Activated CD4-positive, CD25-positive, alpha-beta regulatory T cell (primary cell): ENCODE measurements at places on chromosomes 3 and 15.

DNA sequence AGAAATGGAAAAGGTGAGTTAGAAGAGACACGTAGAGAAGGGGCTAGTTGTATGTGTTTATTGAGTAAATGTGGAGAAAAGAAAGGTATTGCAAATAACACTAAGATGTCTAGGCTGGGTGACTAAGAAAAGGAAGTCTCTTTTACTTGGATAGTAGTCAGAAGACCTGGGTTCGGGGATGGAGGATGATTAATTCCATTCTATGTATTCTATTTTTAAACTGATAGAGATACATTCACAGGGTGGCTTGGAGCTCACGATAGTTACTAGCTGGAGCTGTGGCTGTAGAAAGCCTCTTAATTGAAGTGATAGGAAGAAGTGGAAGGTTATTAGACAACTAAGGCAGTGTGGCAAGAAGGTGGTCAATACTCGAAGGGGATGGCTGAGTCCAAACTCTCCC, 65.9 kb upstream of the TNIK start:
- DNase-seq: no peak

DNA sequence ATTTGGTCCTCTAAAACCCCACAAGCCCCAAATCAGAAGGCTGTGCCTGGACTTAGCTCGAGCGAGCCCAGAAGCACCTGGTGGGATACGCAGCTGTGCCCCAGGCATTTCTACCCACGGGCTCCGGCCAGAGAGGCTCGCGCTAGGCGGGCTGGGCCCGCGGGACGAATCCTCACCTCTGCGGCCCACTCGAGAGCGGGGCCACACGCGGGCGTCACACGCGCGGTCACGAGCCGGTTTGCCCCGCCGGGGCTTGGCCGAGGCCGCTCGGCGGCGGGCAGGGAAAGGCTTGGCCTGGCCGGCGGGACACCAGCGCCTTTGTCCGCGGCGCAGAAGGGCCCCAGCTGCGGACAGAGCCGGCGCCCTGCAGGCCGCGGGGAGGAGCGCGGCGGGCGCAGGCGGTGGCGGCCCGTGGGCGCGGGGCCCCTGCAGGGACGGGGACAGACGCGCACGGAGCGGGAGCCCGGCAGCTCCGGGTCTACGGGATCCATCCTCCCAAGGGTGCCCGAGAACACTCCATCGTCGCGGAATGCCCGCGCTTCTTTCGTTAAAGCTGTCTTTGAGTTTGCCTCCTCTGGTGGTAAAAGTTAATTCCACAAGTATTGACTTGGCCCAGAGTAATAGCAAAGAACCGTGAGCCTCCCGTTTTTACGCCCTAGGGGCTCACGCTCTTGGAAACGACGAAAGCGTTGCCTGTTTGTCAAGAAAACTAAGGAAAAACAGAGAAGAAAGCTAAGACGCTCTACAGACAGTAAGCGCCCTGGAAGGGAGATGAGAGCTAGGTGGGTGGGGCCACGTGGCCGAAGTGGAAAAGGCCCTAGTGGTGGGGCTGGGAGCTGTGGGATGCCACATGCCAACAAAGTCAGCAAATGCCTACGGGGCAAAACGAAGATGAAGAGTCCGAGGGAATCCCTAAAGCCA, 26.4 kb downstream of the TYRO3 start:
- DNase-seq: peak; percentile 6

DNA sequence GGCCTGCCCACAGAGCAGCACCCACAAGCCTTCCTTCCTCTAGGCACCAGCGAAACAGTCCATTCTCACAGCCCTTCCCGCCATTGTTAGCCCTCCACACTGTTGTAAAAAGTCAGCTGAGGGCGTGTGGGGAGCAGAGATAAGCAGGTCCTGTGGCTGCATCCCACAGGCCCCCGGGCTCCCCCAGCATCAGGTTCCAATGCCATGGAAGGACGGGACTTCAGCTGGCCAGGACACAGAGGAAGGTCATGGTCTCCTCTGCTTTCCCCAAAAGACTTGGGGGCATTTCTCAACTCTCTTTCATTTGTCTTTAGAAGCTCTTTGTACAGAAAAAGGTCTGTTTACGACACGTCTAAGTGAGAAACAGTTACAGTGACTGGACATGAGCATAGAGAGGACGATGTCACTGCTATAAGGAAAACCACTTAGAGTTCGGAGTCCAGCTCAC, 85.2 kb upstream of the HERC1 start:
- no peak for DNase-seq

DNA sequence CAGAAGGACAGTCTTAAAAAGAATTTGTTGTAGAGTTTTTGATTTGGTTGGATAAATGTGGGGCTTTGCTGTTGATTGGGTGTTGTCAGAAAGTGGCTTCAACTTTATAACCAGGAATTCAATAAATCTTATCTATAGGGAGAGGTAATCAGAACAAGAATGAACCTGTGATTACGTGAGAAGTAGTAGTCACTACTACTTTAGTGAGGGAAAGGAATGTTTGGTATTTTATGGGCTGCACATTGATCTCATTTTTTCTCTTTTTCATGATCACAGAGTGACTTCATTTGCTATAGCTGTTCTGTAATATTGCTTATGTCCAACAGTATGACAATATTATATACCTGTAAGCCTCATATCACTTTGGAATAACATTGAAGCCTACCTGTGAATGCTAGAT, 485.2 kb upstream of the BCHE start:
- DNase-seq: no peak

DNA sequence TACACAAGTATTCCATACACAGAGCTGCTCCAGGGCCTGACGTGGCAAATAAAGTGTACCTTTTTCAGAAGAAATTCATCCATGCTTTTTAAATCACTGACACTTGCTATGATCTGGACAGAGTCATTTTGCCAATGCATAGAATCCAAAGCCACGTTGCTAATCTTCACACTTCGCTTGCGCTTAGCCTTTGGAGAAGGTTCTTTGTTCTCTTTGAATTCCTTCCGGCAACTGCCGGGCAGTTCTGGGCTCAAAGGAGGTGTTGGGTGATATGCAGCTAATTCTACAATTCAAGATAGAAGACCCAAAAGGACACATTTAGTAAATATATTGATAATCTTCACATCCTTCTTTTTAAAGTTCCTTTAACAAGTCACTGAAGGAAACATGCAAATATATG, 69.9 kb downstream of the NR2E3 start:
- no peak for DNase-seq

DNA sequence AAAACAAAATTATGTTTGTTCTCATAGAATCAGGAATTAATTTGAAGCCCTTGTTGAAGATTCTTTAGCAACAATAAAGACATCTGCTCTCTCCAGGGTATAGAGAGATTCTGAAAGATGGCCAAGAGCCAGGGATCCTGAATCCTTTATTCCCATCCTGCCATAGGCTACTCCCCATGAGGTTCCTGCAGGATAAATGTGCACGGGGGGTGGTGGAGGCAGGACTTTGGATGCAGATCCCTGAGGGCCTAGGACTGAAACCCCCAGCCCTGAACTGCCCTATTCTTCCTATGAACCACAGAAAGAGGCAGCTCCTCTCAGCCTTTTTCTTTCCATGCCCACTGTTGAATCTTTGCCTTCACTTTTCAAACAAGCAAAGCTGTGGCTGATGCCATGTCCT, 17.1 kb downstream of the TMEM108 start:
- DNase-seq: no peak

- no peak for DNase-seq
Measured at GRCh38 chr3:58572013-58572633, 5.1 kb downstream of the FAM107A start.

GRCh38 chr15:74302821-74303359, 64.6 kb downstream of the CYP11A1 start:
- no peak for DNase-seq

DNA sequence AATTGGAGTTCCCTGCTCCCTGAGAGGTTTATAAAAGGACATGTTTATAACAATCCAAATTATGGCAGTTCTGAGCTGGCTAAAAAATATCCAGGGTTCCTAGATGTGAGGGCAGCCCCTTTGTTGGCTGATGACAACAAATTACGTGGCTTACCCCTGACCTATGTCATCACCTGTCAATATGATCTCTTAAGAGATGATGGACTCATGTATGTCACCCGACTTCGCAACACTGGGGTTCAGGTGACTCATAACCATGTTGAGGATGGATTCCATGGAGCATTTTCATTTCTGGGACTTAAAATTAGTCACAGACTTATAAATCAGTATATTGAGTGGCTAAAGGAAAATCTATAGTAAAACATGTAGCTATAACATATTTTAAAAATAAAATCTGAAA, 13.9 kb downstream of the AADAC start:
- DNase-seq: no peak

DNA sequence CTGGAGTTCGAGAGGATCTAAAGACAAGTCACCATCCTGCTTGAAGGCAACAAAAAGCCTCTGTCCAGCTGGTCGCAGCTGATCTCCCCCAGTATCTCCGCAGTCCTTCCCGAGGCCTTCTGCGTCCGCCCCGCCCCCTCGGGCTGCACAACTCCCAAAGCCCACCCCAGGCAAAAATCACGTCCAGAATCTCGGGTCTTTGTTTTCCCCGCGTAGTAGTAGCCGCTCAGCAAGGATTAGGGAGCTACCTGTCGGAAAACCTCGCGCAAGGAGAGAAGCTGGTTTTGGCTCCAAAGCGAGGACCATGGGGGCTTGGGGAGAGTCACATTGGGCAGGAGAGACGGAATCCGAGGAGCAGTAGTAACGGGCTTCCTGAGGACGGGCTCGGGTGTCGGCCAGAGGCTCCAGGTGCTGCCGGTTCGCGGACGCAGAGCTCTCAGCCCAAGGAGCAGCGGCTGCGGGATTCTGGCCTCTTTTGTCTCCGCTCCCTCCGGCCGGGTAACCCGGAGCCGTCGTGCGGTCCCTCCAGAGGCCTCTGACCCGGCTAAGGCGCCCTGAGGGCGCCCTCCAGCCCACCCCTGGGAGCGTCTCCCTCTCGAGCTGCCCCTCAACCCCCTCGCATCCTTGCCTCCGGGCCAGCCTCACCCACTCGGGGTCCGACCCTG, 401 bp downstream of the ZSCAN29 start:
- no peak for DNase-seq

- DNase-seq: no peak
Measured at GRCh38 chr3:185900228-185900627, 37.6 kb downstream of the TRA2B start.

DNA sequence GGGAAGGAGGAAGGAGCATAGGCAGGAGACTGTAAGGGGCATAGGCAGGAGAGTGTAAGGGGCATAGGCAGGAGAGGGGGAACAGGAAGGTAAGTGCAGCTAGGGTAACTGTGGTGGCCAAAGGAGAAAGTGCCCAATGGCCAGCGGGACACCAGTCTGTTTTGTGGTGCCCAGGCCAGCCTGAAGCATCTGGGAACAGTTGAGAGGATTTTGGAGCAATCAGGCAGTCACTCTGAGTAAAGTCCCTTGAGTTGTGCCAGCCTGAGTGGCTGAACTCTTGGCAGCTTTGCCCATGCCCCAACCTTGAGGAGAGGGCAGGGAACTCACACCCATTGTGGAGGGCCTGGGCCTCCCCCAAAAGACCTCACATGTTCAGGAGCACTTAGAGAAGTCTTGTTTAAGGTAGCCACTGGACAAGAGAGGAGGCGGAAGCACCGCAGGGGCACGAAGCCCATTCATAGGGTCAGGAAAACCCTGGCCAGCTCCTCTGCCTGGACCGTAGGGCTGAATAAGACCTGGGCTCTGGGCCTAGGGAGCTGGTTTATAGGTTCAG, 3.5 kb upstream of the TGM5 start:
- no peak for DNase-seq

GRCh38 chr3:52685285-52685708, 416 bp downstream of the PBRM1 start:
- DNase-seq: peak; percentile 38

GRCh38 chr3:86967062-86967461, 23.9 kb downstream of the VGLL3 start:
- DNase-seq: no peak

DNA sequence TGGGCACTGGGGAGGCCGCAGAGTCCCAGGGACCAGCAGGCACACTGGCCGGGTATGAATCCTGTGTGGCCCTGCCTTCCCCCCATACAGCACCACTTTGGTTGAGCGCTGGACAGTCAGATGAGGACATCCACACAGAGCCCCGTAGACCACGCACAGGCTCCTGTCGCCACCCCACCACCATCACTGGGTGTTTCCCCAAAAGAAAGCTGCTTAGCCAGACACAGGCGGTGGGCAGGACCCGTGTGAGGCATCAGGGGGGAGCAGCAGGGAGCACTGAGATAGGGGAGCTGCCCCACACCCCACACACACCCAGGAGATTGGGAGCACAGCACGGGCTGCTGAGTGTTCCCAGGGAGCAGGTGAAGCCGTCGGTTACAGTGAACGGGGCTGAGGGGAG, 42.4 kb upstream of the SLC41A3 start:
- no peak for DNase-seq

GRCh38 chr3:77885381-77885780, 845.5 kb downstream of the ROBO2 start:
- no peak for DNase-seq

GRCh38 chr3:32406486-32407408, 15.1 kb downstream of the CMTM7 start:
- no peak for DNase-seq

DNA sequence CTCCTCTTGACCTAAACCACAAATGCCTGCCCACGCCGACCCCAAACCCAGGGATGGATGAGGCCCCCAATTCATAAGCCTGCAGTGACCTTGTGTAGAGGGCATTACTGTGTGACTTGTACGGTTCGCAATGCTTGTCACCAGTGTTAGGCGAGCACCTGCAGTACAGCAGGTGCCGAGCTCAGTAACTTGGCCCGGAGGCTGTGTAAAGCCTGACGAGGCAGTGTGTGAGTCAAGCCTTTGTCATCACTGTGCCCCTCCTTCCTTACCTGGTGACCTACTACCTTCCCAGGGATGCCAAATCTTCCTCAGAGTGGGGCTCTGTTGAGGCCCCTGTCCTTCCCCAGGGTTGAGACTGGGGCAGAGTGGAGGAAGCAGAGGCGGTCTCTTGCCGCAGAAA, 37.2 kb upstream of the TMEM115 start:
- no peak for DNase-seq

- DNase-seq: no peak
Measured at GRCh38 chr3:120102232-120102631, 8.0 kb upstream of the GSK3B start.

- DNase-seq: no peak
Measured at GRCh38 chr3:194952841-194953241, 267.2 kb downstream of the FAM43A start.

GRCh38 chr3:190534986-190535385, 21.1 kb downstream of the IL1RAP start:
- DNase-seq: no peak

- no peak for DNase-seq
Measured at GRCh38 chr15:36361351-36361870, 218.0 kb upstream of the CDIN1 start.

- DNase-seq: no peak
Measured at GRCh38 chr3:149653136-149653535, 4.7 kb downstream of the WWTR1 start.

GRCh38 chr15:83305704-83306291, 21.3 kb upstream of the BNC1 start:
- no peak for DNase-seq
